A549 treated with CpdA at 1 μM for 4 hours (cell line): ENCODE measurements at places on chromosomes 16 and 17. TPM values are rescaled to one million over a fixed set of nuclear protein-coding genes. Genes with fewer than 3 reads are reported as not detected.

Gene GAST
- 0.14 TPM in 1 of 5 replicates, not detected in the others for total RNA-seq

Gene GJD3
- 0.71 to 1.3 TPM (median 1.2 TPM) in 5 replicates for total RNA-seq

Gene CEP131
- 6.3 to 9.6 TPM (median 7.9 TPM) in 5 replicates for total RNA-seq

Gene TCAP
- total RNA-seq: 0.64 to 1.7 TPM (median 1.1 TPM) in 5 replicates

Gene GAA
- total RNA-seq: 50.3 to 61.0 TPM (median 52.4 TPM) in 5 replicates

Gene SMIM5
- total RNA-seq: 0.43 to 0.81 TPM (median 0.52 TPM) in 5 replicates

Gene HSF5
- not detected in 5 replicates for total RNA-seq

Gene FSCN2
- 0.61 to 2.0 TPM (median 0.89 TPM) in 5 replicates for total RNA-seq

Gene CARD14
- total RNA-seq: 0.08 to 0.26 TPM (median 0.22 TPM) in 3 of 5 replicates, not detected in the others

Gene GP2
- total RNA-seq: not detected in 5 replicates

Gene RNF167
- total RNA-seq: 96.0 to 144 TPM (median 124 TPM) in 5 replicates

Gene MSRB1
- 24.4 to 35.7 TPM (median 31.6 TPM) in 5 replicates for total RNA-seq

Gene SLC13A2
- total RNA-seq: 0.06 to 0.21 TPM (median 0.13 TPM) in 4 of 5 replicates, not detected in the other

Gene KLHL10
- total RNA-seq: 0.03 TPM in 1 of 5 replicates, not detected in the others

Gene ARL5C
- not detected in 5 replicates for total RNA-seq

Gene CDH15
- 0.09 to 0.18 TPM (median 0.15 TPM) in 4 of 5 replicates, not detected in the other for total RNA-seq
